ENCODE measurements at places on chromosomes 13 and 19. TPM values are rescaled to one million over a fixed set of nuclear protein-coding genes. Genes with fewer than 3 reads are reported as not detected.
A peak's percentile ranks its signal among the peaks of the same experiment; 100 is the strongest.

Gene LRP3
- total RNA-seq = not detected

Gene F2RL3
- total RNA-seq = not detected

Gene GPC6
- not detected for total RNA-seq

Gene GPR12
- not detected for total RNA-seq

Gene MICOS13
- total RNA-seq = 223 TPM

Gene ZNF296
- 1.5 TPM for total RNA-seq

DNA sequence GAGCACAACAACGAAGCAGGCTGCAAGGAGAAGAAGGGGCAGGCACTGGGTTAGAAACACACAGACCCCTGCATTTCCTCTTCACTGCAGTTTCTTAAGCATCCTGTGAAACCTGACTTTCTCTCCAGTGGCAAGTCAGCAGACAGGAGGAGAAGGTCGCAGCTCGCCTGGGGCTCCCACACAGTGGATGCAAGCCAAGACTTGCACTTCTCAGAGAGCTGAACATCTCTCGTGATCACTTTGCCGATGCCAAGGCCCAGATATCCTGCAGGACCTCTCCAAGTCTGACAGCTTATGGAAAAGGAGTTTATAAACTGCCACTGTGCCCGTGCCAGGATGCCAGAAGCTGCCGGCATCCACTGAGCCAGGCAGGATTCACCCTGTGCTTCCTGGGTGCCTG, 18.4 kb downstream of the TMEM272 start:
- no peak for DNase-seq

GRCh38 chr13:29993716-29994488, 143.5 kb upstream of the UBL3 start:
- DNase-seq = no peak

- no peak for DNase-seq
These were observed 216.1 kb downstream of the SLITRK1 start for GRCh38 chr13:83666141-83666540.

- DNase-seq = no peak
These were observed 1.0 kb upstream of the ETFB start for GRCh38 chr19:51367255-51367564.

- DNase-seq = peak; percentile 40
These were observed 138.9 kb upstream of the RFC3 start for GRCh38 chr13:33678906-33679657.

DNA sequence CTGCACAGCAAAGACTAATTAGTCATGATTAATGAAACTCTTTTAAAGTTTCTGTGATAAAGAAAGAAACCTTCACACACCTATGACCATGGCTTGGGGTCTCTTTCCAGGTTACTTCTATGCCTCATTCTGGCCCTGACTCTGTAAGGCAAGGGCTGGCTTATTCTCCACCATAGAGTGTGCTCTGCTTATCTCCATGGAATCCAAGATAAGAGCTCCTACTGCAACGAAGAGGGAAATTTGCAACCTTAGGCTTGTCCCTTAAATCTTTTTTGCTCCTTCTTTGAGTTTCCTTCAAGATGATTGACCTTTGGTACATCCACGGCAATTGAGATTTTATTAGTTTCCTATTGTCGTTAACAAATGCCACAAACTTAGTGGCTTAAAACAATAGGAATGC, 239.9 kb downstream of the SPRY2 start:
- no peak for DNase-seq

DNA sequence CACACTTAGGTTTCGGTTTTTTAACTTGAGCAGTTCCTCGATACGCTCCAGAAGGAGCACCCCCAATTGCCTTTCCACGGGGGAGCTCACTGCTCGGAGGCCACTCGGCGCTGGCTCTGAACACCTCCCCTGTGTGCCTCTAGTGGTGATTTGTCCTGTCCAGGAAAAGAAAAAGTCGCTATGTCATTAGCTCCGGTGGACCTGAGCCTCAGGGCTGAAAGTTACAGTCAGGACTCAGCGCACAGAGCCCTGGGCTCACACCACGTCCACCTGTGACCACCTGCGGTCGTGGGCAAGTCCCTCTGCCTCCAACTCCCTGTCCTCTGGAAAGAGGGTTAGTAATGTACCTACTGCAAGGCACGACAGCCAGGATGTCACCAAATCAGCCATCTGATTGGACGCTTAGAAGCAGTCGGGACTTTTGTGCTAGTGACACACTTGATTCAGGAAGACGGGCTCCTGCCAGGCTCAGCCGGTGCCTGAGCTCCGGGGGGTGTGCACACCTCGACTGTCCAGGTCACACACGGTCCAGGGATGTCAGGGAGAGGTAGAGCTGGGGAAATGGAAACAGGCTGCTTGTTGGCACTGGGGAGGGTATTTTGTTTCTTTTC, 3.9 kb upstream of the TMPRSS9 start:
- no peak for DNase-seq

DNA sequence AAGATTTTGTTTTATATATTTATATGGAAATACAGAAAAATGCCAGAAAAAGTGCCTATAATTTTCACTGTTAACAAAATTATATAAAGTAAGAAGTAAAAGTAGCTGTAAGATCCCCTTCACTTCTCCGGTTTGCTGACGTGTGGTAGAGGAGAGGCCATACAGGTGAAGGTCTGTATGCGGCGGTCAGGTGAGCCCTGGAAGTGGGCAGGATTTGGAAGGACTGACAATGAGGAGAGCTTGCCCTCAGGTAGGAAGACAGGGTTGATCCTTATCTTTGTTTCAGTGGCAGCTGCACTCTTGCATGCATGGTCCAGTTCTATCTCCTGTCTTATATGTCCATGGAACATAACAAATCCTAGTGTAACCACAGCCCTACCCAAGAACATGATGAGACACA, 16.9 kb upstream of the TFDP1 start:
- DNase-seq = no peak

DNA sequence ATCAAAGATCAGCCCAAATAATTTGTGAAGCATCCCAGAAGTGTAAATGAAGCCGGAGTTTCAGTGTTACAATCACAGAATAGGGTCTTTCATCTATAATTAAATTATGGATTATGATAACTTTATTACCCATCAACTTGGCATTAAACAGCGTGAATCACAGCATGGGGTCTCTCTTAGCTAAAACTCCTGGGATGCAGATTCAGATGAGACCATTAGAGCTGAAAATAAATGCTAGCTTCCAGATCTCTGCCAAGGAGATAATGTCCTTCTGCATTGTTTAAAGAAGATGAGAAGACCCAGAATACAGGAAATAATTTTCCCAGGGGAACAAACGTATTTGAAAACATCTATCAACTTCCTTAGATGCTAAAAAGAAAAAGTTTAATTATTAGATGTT, 546.0 kb upstream of the PCDH9 start:
- DNase-seq = no peak

DNA sequence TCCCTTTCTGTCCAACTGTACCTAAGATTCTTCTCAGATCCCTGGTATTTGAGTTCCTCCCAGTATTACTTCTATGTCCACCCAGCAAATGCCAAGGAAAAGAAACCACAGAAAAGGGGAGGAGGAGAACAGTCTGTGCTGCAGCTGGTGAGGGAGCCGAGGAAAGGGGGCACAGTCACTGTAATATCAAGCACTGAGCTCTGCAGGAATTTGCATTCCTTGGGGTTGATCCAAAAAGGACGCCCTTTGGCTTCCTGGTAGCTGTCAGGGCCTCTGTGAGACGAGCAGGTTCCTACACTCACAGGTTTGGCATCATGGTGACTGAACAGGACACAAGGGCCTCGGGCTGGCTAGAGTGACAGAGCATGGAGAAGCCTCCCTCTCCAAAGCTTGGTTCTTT, 273.4 kb downstream of the NHLRC3 start:
- no peak for DNase-seq

GRCh38 chr13:78054157-78054556, 135.5 kb upstream of the EDNRB start:
- no peak for DNase-seq

DNA sequence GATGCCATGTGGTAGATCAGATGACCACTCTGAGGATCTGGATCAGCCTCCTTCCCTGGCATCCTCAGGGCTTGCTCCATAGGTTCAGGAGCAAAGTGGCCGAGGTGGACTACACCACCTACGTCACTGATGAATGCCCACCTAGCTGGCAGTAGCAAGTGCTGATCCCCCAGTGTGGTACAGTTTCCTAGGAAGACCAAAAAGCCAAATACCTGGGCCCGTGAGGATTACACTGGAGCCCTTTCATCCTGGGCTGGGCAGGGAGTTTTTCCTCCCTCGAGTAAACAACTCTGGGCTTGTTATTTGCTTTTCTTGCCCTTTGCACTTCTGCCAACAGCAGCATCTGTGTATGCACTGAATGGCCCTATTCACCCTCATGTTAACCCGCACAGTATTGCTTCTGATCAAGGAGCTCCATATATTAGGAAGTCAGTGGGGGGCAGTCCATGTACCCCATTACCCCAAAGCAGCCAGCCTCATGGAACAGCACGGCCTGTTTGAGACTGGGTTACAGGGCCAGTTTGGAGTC, 3.3 kb upstream of the MYADM start:
- DNase-seq = peak; percentile 94

DNA sequence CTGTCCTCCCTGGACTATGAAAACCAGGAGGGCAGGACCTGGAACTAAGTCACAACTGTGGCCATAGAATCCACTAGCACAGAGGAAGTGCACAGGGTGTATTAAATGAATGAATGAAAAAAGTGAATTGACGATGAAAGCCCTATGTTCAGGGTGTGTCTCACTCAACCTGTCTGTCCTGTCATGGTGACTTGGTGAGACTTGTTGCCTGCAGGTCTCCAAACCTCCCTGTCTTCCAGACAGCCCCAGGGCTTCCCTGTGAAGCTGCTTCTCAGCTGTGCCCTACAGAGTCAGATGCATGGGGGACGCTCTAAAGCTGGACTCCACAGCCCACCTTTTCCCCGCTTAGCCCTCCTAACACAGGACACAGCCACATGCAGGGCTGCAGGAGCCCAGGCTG, 4.8 kb upstream of the IGFL1 start:
- DNase-seq = no peak

- DNase-seq = no peak
These were observed 3.7 kb downstream of the SYNGR4 start for GRCh38 chr19:48367855-48368254.

- DNase-seq = no peak
These were observed 123.9 kb downstream of the SLC7A1 start for GRCh38 chr13:29471551-29471950.

DNA sequence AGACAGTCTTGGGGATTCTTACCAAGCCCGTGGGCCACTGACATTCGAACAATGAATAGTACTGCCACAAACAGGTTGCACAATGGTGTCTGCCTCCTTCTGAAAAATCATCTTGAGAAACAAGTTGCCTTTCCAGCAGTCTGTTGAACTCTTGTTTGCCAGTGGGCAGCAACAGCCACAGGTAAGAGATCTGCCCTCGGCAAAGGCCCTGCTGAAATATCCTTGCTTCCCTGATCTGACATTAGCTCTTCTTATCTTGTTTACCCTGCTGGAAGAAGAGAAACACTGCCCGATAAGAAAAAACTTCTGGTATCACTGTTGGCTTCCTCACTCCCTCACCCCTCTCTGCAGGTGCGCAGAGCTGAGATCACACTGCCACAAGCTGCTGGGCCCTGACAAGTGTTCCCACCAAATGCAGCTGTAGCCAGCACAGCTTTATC, 2.0 kb downstream of the DOCK9 start:
- peak; percentile 56 for DNase-seq

- DNase-seq = peak; percentile 51
These were observed 4.7 kb downstream of the SPPL2B start for GRCh38 chr19:2333027-2333806.

DNA sequence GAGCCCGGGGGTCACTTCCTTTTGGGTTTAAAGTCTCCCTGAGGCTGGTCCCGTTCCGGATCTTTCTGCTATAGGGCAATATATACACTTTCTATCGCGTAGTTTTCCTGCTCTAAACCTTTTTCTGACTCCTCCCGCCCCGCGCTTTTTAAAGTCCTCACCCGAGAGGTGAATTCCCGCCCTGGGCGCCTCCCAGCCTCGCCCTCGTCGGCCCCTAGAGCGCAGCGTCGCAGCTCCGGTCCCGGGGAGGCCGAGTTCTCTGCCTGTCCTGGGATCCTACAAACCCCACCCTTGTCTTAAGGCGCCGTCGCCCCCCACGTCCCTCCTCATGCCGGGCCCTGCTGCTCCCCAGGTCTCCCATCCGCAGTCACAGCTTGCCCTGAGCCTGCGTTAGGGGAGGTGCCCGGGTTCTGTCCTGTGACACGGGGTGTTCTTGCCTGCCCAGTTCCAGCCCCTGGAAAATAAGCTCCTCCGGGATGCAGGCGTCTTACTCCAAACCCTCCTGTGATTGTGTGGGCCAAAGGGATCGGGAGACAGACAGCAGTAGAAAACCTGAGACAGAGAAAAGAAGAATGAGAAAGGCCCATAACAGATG, 491 bp downstream of the ZNF525 start:
- DNase-seq = peak; percentile 59

All from HT-29 (cell line).